ENCODE measurements at places on chromosomes 4 and X.

- DNase-seq: no peak
Measured at GRCh38 chr4:165505958-165506837, 127.4 kb downstream of the CPE start.

- DNase-seq: no peak
Measured at GRCh38 chr4:13728761-13729160, 101.2 kb upstream of the BOD1L1 start.

DNA sequence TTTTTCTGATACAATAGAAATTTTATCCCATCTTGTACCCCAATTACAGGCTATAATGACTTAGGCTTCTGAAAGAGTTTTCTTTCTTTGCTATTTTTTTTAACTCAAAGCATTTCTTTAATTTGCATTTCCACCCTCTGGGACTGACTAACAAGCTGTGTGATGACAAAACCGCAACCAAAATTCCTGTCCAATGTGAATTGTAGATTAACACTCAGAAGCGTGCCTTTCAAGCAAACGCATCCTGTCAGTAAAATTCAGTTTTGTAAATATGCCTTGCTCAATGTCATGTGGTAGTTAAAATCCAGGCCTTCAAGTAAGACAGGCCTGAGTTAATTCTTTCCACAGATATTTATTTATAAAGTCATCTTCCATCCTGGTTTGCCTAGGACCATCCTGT lies 50.3 kb downstream of the STK32B start:
- no peak for DNase-seq

DNA sequence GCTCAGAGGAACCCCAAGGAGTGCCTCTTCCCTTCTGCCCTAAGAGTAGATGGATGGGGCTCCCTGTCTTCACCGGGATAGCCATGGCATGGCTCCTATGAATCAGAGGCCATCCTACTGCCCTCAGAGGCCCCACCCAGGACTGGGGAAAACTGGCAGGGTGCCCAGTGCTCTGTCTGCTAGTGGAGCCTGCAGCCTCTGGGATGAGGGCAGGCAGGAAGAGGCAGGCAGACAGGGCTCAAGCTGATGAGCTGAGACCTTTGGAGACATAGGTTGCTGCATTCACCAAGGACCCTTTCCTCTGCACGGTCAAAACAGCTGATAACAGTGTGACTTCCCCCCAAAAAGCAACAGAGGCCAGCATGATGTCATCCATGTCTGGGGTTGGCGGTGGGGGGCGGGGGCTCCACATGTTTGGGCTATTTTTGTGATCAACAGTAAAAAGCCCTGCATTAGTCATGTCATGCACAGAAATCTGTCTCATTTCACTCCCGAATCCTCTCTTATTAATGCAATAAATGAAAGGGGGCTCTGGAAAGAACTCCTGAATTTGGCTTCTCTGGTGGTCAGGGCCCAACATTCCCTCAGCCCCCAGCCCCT lies 207.6 kb upstream of the MAMLD1 start:
- peak; percentile 67 for DNase-seq

DNA sequence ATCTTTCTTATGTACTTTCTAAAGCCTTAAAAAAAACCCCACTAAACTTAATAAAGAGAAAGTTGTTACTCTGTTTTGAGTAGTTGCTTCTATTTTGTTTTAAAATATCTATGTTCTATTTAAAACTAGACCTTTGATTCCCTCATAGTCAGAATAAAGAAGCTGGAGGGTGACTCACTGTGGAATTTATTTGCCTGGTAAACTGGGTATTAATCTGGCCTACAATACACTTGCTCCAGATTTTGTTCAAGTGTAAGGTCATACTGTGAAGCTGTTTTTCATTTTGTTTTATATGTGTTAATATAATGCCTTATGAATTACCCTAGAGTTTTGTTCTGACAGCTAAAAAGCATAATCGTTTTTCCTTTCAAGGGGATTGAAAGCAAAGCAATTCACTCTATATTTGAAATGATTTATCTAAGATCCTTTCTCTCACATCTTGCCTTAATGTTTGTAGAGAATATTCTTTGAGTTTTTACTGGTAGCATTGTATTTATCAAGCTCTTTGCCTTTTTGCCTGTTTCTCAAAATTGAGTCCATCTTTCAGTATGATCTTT lies 277.4 kb upstream of the PITX2 start:
- DNase-seq: no peak

DNA sequence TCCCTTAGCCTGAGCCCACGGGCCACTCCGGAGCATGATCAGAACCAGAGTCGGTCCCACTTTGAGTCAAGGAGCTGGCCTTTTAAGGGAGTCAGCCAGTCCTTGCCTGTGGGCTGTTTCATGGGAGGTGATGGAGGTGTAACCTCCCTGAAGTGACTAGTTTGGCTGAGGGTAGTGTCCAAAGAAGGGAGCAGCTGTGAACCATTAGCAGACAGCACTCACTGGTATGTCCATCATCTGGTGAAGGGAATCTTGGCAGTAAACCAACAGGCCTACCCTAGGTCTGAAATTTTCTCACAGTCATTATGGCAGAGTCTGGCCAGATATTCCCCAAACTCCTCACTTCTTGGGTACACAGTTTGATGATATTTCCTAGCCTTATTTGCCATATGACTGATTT lies 12.3 kb upstream of the REPS2 start:
- no peak for DNase-seq

GRCh38 chrX:46758163-46758955 lies 559 bp downstream of the SLC9A7 start:
- no peak for DNase-seq

GRCh38 chr4:107740950-107741701 lies 21.1 kb upstream of the PAPSS1 start:
- peak; percentile 65 for DNase-seq

- DNase-seq: no peak
Measured at GRCh38 chrX:115988825-115989224, 181.7 kb upstream of the AGTR2 start.

DNA sequence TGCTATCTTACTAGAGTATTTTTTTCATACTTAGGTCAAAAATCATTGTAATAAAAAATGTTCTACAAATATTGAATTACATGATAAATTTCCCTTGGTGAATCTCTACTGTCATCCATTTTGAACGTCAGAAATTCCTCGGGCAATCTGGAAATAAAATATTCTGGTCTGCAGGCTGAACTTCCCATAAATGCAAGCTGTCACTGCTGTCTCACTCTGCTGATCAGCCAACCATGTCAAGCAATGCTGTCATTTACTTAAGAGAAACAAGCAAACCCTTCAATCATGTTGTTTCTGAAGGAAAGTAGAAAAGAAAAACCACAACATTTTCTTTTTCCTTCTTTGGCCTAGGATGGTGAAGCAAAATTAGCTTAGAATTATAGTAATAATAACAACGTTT lies 514.2 kb upstream of the GALNT7 start:
- no peak for DNase-seq

GRCh38 chr4:82797405-82798111 lies 1.0 kb downstream of the SCD5 start:
- DNase-seq: peak; percentile 42

DNA sequence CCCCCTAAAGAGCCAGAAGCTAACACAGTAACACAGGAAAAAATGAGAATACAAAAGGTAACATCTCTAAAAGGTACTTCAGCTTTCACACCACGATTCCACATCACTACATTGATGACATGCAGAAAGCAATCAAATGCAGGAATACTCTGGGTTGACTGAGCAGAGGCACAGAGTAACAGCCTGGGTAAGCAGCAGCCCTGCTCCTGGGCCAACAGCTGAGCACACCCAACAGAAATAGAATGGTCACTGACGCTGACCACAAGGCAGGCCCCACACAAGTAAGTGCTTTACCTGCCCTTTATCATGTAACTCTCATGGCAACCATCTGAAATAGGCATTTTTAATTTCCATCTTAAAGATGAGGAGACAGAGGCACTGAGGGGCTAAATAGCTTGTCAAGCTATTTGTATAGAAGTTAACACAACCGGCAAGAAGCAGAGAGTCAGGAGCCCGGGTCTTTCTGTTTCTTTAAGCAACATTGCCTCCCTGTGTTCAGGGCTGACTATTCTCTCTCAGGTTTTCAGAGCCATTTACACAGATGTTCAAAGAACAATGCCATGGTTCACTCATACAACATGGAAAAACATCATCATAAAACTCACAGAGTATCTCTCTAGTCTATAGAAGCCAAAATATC lies 168.9 kb downstream of the ZNF674 start:
- DNase-seq: no peak

DNA sequence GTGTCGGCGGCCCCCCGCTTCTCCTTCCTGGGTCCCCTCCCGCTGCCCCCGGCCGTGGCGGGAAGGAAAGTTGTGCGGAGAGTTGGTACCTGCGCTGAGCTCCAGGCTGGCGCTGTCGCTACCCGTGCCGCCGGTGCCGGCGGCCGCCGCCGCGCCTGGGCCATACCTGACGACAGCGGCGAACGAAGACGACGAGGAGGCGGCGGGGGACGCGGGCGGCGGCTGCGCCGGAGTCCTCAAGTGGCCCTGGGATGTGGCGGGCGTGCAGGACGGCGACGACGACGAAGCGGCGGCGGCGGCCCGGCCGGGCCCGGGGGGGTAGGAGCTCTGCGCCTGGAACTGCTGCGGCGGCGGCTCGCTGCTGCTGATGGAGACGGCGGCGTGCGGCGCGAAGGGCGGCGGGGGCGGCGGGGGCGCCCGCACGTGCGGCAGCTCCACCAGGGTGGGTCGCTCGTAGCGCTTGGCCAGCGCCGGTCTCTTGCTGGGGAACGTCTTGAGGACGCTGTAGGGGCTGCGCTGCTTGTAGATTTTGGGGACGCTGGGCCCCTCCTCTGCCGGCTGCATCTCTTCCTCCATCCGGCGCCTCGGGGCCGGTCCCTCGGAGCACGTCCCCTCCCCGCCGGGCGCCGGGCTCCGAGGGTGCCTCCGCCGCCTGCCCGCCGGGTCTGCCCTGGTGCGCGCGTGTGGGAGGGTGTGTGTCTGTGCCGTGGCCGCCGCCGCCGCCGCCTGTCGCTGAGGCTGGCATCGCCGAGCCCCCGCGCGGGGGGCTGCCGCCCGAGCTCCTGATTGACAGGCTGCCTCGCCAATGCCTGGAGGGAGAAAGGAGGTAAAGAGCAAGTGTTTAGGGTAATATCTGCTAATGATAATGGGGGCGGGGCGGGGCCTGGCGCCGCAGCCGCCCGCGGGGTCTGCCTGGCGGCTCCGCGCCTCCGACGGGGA lies 618 bp downstream of the BEND4 start:
- peak; percentile 23 for DNase-seq

- no peak for DNase-seq
Measured at GRCh38 chrX:8190341-8190830, 19.3 kb upstream of the VCX2 start.

- no peak for DNase-seq
Measured at GRCh38 chrX:42414057-42414456, 363.9 kb downstream of the PPP1R2C start.

GRCh38 chr4:2789793-2790582 lies 2.9 kb upstream of the SH3BP2 start:
- no peak for DNase-seq

DNA sequence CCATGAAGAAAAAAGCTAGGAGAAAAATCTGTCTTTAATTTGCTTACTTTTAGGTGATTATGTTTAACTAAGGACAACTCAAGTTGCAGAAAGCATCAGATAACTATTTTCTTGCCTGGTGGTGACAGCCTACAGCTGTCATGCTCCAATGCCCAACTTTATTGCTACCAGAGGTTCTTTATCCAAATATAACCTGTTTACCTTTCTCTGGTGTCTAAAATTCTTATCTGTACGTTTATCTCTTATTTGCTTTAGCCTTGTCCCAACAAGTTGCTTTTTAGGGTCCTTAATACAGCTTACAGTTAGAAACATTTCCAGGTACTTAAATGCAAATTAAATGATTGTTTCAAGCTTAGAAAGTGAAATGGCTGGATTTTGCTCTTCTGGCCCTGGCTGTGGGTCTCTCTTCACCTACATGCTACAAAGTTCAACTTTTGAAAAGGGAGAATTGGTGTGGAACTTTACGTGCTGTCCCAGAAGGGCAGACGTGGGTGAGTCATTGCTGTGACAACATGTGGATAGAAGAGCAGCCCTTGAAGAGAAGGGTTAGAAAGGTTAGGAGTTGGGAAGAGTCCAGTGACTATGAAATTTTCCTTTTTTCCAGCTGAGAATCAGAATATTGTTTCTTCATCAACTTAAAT lies 60.7 kb downstream of the HPGD start:
- DNase-seq: no peak

DNA sequence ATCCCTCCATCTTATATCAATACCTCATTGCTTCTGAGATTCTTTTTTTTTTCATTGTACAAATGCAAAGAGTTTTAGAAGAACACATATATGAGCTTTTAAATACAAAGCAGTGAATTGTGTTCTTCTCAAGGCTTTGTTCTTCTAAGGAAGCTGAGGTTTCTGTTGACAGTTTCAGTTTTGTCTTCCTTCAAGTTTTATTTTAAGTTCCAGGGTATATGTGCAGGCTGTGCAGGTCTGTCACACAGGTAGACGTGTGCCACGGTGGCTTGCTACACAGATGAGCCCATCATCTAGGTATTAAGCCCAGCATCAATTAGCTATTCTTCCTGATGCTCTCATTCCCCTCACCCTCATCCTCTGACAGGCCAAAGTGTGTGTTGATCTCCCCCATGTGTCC lies 201.2 kb upstream of the DIPK2B start:
- DNase-seq: no peak

GRCh38 chr4:127737295-127737694 lies 7.1 kb downstream of the SLC25A31 start:
- DNase-seq: no peak

DNA sequence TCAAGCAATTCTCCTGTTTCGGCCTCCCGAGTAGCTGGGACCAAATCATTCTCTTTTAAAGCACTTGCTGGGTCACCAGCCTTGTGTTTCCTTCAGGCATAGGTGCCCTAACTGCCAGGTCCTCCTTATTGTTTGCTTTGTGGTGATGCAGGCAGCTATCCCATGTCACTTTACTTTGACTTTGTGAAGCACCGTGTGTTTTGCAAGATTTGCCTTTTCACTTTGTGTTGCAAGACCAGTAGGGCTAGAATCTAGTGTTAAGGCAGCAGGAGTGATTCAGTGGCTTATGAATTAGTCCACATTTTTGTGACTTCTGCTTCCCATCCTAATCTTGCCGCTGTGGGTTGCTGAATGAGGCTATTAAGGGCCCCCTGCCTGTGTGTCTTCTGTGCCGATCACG lies 20.2 kb downstream of the SYAP1 start:
- DNase-seq: no peak

DNA sequence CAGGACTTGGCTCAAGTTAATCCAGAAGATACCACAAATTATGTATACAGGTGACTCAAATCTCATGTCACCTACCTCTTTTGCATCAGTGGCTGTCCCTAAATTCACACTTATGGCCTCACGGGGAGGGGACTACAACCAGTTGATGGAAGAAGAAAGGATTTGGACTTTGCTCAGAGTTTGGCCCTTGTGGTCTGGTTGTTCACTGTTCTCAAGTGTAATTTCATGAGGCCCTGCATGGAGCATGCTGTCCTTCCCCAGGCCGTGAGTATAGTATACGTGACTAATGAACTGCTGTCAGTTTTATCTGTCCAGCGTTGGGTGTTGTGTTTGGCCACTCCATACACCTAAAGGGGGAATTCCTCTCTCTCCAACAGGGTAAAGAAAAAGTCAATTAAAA lies 27.5 kb upstream of the LSM6 start:
- no peak for DNase-seq

- DNase-seq: no peak
Measured at GRCh38 chr4:105808750-105809041, 86.6 kb upstream of the NPNT start.
